Stimulated activated CD8-positive, alpha-beta memory T cell treated with anti-CD3 and anti-CD28 coated beads, Interleukin-15, amount 100 ng/mL, for 4 hours (primary cell): ENCODE measurements at places on chromosomes 4 and X.

- no peak for DNase-seq
Observed at GRCh38 chrX:105758754-105759153, 63.6 kb upstream of the NRK start.

GRCh38 chr4:56310401-56311125 is 76.7 kb downstream of the AASDH start:
- no peak for DNase-seq

DNA sequence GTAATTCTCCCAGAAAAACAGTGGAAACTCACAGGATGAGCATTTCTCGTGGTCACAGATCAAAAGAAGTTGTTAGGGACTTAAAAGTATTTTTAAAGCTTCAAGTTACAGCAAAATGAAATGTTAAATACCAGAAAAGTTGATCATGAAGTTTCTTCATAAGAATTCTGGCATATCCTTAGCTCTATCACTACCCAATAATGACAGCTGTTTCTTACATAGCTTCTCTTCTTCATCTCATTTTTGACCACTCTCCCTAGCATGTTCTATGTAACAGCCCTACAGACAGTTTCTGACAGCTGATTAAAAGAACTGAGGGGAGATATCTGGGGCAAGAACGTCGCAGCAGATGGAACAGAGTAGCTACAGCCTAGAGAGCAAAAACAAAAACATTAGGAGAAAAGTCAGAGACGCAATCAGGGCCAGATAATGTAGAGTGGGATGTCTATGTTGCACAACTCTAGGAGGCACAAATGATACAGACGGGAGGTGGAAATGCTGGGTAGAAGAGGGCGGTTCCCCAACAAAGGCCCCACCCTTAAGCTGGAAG is 108.7 kb downstream of the CORIN start:
- DNase-seq = no peak

GRCh38 chr4:150578745-150579501 is 3.0 kb upstream of the MAB21L2 start:
- no peak for DNase-seq

GRCh38 chr4:159106636-159107035 is 3.8 kb downstream of the RAPGEF2 start:
- no peak for DNase-seq

- DNase-seq = no peak
Observed at GRCh38 chr4:153710681-153711080, 26.6 kb downstream of the TLR2 start.

- no peak for DNase-seq
Observed at GRCh38 chr4:109275066-109275745, 27.3 kb downstream of the COL25A1 start.

GRCh38 chr4:153877898-153878297 is 89.0 kb upstream of the SFRP2 start:
- no peak for DNase-seq

DNA sequence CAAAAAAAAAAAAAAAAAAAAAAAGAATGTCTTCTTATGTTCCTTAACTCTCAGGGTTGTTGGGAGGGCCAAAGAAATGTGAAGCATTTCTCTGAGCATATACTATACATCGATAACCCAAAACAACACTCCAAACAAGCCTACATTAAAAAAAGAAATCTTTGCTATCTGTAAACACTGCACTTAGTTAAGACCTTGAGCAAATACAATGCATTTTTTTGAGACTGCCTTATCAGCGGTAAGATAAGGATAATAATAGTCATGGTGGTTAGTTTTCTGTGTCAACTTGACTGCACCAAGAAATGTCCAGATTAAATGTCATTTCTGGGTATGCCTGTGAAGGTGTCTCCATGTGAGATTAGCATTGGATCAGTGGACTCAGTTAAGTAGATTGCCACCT is 541.9 kb downstream of the PACRGL start:
- DNase-seq = no peak
